SHP77 treated with DMSO at 0.1 percent for 48 hours (cell line): ENCODE measurements at places on chromosomes 11 and 22.

GRCh38 chr11:62600367-62601121 lies 1.1 kb downstream of the MTA2 start:
- DNase-seq = no peak

GRCh38 chr22:38652859-38653258 lies 3.3 kb downstream of the FAM227A start:
- DNase-seq = no peak

DNA sequence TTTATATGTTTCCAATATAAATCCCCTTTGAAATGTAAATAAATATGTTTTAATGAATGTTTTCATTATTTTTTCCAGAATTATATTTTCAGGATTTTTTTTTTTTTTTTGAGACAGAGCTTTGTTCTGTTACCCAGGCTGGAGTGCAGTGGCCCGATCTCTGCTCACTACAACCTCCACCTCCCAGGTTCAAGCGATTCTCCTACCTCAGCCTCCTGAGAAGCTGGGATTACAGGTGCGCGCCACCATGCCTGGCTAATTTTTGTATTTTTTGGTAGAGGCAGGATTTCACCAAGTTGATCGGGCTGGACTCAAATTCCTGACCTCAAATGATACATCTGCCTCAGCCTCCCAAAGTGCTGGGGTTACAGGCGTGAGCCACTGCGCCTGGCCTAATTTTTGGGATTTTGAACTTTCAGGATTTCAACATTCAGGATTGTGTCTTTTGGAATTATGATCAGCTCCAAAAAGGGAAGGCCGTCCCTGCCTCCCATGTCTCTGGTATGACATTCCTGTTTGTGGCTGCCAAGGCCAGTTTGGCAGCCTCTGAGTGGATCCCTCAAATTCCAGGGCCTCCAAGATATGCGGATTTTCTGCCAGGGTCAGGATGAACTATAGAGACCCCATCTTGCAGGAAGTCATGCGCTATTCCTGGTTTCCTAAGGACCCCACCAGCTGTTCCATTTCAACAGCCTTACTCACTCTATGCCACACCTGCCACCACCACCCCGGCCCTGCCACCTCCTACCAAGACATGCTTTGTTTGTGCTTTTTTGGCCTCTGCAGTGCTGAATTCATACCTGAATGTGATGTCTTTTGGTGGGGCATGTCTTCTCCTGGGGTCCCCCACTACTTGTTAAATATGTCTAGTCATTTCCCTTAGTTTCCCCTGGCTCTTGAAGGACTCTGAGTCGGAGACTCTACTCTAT lies 21.9 kb upstream of the TMPRSS4 start:
- DNase-seq = no peak

DNA sequence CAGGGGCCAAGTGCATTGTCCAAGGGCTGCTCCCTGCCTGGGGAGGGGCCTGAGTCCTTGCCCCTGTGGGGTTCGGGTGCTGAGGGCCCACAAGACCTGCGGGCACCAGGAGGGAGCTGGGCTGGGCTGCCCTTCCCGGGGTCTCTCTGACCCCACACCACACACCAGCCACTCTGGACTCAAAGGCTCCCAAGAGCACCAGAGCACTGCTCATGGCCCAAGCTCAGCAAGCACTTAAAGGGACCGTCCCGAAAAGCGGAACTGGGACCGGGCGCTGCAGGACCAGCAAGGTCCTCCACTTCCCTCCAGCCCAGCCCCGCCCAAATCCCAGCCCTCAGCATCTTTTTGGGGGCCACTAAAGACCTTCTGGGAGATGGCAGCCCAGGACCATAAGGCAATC lies 5.3 kb downstream of the LSP1 start:
- DNase-seq = no peak

DNA sequence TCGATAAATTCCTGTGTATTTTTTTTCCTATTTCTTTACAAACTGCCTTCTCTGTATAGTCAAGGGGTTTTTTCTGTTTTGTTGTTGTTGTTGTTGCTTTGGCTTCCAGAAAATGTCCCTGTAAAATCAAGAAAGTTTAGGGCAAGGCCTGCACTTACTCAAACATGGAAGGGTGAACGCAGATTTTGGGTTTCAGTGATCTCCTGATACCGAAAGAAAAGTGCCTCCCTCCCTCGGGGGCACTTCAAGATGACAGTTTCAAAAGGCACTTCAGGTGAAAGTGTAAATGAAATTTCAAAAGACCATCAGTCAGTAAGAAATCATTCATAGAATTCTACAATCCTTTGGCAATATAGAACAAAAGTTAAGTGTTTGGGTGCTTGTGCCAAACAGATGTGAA lies 43.4 kb upstream of the TMPRSS4 start:
- DNase-seq = no peak

DNA sequence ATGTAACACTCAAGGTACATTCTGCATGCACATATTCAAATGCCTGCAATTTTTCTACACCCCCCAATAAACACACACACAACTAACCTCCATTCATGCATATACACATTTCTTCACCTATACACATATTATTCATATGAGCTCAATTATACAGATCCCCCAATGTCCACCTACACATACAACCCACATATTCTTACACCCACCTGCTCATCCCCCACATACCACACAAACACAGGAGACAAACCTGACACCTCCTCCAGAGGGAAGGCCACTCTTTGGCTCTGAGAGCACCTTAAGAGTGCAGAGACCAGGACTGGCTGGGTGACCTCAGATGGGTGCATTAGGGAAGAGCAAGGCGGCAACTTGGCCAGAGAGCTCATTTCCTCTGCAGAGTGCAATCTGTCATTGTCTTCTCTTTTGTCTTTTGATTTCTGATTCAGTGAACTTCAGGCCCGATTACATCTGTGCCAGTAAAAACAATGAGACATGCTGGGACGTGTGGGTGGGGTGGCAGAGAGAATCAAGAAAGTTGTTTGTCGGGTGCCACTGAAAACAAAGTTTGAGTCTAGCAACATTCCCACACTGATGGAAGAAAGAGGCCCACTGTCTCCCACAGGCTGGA lies 208.4 kb downstream of the NXPE2 start:
- DNase-seq = no peak

GRCh38 chr11:47854667-47855066 lies 6.5 kb upstream of the NUP160 start:
- DNase-seq = no peak

DNA sequence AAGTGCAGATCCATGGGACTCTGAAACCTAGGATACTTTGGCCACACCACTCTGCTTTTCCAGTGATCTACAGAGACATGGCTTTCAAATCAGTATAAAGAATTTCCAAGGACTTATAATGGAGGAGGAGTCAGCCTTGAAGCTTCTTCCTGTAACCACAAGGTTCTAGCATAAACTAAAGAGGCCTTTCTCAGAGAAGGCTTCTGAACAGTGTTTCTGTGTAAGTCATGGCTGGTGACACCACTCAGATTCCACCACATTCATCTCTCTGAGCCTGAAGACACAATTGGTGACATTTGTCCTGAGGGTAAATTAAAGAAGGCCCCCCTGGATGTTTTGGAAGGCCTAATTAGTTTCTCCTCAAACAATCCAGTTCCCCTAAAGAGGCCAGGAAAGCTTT lies 29.0 kb upstream of the ADORA2A start:
- DNase-seq = no peak

DNA sequence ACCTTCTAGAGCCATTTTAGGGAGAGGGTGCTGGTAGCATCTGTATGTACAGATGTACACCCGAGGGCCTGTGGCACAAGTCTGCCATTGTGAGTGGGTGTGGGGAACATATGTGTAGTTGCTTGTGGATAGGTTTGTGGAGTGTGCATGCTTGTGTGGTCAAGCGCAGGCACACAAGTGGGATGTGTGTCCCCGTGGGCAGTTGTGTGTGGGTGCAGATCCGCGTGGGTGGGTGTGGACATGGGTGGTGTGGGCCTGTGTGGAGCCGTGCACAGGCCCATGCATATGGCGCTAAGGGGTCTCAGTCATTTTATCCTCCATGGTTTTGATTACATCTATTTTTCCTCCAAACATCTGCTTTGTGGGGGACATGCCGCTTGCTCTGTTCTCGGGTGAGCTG lies 28.8 kb downstream of the ALX4 start:
- no peak for DNase-seq

GRCh38 chr11:34639545-34639944 lies 18.7 kb downstream of the EHF start:
- DNase-seq = no peak

GRCh38 chr11:64118876-64119665 lies 46.8 kb downstream of the MACROD1 start:
- no peak for DNase-seq

DNA sequence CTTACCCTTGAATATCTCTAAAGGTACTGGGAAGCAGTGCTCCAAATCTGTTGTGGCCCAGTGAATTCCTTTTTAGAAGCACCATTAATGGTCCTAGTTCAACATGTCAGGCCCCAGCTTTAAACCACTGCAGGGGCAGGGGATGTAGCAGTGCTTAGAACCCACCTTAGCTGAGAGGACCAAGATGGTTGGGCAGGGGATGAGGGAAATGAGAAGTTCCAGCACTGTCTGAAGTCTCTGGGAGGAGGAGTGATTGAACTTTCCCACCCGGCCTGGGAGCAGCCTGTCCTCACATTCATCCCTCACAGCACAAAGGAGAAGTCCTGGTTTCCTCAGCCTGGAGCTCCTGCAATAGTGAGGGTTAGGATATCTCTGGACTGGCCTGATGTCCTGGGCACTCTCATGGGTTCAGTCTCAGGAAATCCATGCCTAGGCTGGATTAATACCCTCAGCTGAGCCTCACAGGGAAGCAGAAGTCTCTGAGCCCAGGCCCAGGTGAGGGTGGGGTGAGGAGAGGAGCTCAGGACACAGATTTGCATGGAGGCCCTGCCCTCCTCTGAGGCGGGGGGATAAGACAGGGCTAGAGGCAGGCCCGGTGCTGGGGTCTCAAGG lies 28.6 kb upstream of the PRAME start:
- DNase-seq = no peak

DNA sequence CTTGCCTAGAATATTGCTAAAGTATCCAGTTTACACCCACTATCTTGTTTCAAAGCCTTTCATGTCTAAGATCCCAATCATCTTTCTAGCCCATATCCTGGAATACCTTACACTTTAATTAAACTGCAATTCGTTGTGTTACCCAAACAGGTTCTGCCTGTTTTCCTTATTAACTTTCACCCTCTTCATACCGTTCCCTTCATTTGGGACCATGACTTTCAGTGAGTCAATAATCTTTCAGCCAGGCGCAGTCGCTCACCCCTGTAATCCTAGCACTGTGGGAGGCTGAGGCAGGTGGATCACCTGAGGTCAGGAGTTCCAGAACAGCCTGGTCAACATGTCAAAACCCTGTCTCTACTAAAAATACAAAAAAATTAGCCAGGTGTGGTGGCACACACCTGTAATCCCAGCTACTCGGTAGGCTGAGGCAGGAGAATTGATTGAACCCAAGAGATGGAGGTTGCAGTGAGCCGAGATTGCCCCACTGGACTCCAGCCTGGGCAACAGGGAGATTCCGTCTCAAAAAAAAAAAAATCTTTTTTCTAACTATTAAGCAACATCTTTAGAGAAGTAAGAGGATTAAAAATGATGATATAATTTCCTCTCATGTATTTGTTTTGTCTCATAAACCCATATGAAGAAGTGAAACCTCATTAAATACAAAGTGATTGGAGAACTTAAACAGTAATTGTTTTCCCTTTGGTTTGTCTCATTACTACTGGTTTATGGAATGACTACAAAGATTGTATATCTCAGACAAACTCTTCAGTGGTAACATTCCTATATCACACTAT lies 20.7 kb downstream of the DMC1 start:
- DNase-seq = no peak

- DNase-seq = no peak
Measured at GRCh38 chr11:65448418-65449105, 26.0 kb downstream of the NEAT1 start.

DNA sequence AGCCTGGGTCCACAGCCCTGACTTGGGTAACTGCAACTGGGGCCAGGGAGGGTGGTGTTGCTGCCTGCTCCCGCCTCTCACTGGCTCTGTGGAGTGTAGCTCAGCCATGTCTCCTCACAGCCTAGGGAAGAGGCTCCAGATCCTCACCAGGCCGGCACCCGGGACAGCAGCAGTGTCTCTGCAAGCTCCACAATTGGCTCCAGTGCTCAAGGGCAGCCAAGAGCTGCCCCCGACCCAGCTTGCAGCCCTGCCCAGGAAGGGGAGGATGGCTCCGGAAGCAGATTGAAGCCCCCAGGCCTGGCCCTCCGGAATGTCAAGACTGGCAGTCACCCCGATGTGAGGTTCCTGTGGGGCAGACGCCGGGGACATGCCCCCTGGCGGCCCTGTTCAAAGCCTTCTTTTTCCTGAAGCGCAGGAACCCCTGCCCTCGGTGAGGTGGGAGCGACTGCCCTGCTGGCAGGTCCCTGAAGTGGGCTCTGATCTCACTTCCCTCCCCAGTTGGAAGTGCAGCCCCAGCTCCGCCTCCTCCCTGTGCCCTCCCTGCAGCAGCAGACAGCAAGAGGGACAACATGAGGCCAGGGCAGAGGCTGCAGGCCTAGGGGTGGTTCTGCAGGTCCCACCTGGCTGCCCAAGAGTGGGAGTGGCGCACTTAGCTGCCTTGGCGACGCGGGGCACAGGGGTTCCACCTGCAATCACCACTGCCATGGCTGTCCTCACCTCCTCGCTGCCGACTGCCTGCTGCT lies 816.2 kb upstream of the LUZP2 start:
- no peak for DNase-seq

DNA sequence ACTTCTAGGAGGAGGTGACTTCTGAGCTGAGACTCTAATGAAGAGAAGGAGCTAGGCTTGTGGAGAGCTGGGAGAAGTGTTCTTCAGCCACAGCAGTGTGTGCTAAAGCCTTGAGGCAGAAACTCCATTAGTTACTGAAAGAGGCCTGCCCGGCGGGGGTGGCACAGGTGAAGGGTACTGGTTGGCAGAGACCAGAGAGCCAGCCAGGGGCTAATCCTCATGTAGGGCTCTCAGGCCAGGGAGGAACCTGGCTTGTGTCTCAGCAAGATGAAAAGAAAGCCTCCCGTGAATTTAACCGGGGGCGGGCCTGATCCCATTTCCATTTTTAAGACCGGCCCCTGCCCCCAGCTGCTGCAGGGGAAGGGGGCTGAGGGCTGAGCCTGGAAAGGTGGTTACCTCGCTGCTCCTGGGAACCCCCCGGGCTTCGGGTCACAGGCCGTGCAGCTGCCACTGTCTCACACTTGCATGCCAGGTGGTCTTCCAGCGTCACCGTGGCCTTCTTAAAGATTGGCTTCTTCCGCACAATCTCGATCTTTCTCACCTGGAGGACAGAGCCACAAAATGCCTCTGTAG lies 15.0 kb downstream of the PDGFB start:
- DNase-seq = no peak

GRCh38 chr11:3932698-3933097 lies 77.2 kb downstream of the STIM1 start:
- DNase-seq = no peak

GRCh38 chr22:39264349-39265038 lies 19.7 kb upstream of the PDGFB start:
- no peak for DNase-seq
